ENCODE measurements at places on chromosomes 3 and 15. TPM values are rescaled to one million over a fixed set of nuclear protein-coding genes. Genes with fewer than 3 reads are reported as not detected.

Gene C2CD4A
- total RNA-seq, result not detected

DNA sequence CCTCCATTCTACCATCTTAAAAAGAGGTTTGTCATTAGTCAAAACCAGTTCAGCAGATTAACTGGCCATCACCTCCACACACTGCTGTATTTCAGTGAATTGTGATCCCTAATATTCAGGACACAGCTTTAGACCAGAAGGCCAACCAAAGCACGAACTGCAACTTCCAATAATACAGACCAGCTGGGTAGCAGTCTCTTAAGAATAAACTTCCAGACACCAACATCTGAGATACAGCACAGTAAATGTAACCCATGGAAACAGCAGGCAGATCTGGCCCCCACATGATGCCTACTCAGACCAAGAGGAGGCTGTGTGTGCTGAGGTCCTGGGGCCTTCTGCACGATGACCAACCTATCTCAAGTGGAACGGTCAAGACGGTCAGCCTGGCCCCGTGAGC, 34.9 kb downstream of the SPATA12 start:
- no peak for DNase-seq
- peaks cover 17% of the 10 kb centered on the region for H3K4me1 ChIP-seq
- no peaks in the 10 kb centered on the region for H3K27me3 ChIP-seq
- H3K27ac ChIP-seq, result no peak overlapping the region
- H3K4me3 ChIP-seq, result no peak overlapping the region
- peaks cover 17% of the 10 kb centered on the region for H3K36me3 ChIP-seq

DNA sequence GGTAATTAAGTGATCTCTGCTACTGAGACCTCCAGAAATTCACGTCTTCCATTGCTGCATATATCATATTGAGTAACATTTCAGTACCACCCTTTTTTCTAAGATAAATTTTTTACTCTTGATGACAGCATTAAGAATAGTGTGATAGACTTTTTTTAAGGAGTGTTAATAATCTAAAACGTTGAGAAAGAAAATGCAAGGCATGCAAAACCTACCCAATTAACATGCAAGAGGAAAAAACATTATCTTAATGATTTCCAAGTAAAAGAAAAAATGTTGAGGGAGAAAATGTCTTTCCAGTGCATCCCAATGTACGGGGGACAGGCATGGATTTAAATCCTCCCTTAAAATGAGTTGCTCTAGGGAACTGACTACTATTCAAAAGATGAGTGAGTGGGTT, 740 bp downstream of the CLDN16 start:
- H3K4me3 ChIP-seq, result no peak overlapping the region
- DNase-seq, result no peak
- no peak overlapping the region for H3K27ac ChIP-seq
- H3K27me3 ChIP-seq, result no peaks in the 10 kb centered on the region
- no peaks in the 10 kb centered on the region for H3K4me1 ChIP-seq
- H3K36me3 ChIP-seq, result no peaks in the 10 kb centered on the region

- no peaks in the 10 kb centered on the region for H3K4me1 ChIP-seq
- DNase-seq, result no peak
- no peak overlapping the region for H3K4me3 ChIP-seq
- H3K27ac ChIP-seq, result no peak overlapping the region
- H3K27me3 ChIP-seq, result peaks cover 29% of the 10 kb centered on the region
These were observed 28.3 kb downstream of the CERS3 start for GRCh38 chr15:100500226-100500990.

DNA sequence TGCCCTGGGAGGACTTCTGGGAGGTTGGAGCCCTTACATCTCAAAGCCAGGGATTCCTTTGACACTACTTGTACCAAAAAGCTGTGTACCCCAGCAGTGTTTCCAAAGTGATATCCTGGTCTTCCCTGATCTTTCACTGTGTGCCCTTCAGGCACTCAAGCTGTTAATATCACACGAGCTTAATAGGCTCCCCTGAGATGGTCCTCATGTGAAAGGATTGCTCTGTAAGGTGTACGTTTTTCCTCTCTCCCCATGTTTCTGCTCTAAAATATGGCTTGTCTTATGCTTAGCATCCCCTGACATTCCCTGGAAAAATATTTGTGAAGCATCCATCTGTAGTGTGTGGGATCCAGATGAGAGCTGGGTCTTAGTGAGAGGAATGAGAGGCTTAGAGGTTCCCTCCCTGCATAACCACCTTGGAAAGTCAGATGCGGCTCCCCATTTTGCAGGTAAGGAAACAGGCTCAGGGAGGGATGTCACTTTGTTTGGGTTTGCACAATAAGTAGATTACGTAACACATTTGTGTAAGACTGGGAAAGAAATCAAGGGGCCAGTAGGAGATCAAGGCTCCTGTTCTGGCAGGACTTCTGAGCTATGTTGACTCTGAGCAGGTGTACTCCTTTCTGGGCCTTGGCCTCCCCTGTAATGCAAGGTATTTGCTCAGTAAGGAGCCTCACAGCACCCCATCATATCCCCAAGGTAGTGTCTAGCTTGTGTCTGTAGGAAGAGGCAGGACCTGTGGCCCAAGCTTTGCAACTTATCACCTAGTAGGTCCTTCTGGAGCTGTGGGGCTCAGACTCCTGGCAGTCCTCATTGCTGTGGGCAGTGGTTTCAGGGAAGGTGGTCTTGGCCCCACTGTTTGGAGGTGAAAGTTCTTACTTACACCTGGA, 667 bp upstream of the ACOX2 start:
- H3K4me1 ChIP-seq, result peaks cover 42% of the 10 kb centered on the region
- H3K27me3 ChIP-seq, result no peaks in the 10 kb centered on the region
- peaks cover 20% of the 10 kb centered on the region for H3K36me3 ChIP-seq
- no peak for DNase-seq
- H3K27ac ChIP-seq, result peak overlapping the region; percentile 91

DNA sequence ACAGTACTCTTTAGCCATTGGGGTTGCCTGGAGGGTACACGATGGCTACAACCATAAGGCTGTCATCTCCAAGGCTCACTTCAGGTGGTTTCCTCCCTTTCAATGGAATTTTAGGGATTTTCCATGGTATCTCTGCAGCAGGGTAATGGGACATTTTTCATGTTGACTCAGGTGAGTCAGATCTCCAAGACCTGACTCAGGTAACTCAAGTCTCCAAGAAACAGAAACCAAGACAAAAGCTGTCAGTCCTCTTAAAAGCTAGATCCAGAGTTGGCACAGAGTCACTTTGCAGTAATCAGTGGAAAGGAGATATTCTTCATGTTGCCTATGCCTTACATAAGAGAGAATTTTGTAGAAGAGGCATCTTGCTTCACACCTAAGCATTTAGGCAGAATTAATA, 375.8 kb upstream of the ARPP21 start:
- H3K27me3 ChIP-seq, result no peaks in the 10 kb centered on the region
- H3K27ac ChIP-seq, result no peak overlapping the region

GRCh38 chr15:86903642-86904421, 824.2 kb downstream of the AGBL1 start:
- no peak overlapping the region for H3K27ac ChIP-seq
- no peak overlapping the region for H3K4me3 ChIP-seq
- no peaks in the 10 kb centered on the region for H3K4me1 ChIP-seq
- DNase-seq, result no peak
- no peaks in the 10 kb centered on the region for H3K36me3 ChIP-seq
- H3K27me3 ChIP-seq, result no peaks in the 10 kb centered on the region

DNA sequence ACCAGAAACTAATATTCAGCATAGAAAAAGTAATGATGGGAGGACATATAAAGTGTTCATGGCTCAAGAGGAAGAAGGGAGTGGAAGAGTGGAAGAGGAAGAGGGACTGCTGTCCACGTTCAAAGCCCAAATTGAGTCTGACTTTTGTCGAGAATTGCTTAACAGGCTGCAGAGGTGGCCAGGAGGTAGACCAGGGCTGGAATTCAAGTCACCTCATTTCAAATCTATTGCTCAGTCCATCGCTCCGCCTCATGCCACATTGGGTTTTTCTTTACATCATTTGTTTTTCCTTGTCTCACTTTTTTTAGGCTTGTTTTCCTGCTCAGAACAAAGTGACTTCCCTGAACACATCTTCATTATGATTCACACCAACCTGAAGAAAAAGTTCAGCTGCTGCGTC, 97.0 kb downstream of the RPL39L start:
- no peaks in the 10 kb centered on the region for H3K27me3 ChIP-seq
- H3K27ac ChIP-seq, result peak overlapping the region; percentile 36
- DNase-seq, result no peak
- H3K4me1 ChIP-seq, result peaks cover 76% of the 10 kb centered on the region
- H3K4me3 ChIP-seq, result no peak overlapping the region

GRCh38 chr3:186996356-186996755, 66.0 kb downstream of the ST6GAL1 start:
- no peaks in the 10 kb centered on the region for H3K27me3 ChIP-seq
- no peak for DNase-seq
- H3K4me1 ChIP-seq, result peaks cover 59% of the 10 kb centered on the region
- H3K27ac ChIP-seq, result peak overlapping the region; percentile 9
- H3K4me3 ChIP-seq, result no peak overlapping the region

- H3K36me3 ChIP-seq, result no peaks in the 10 kb centered on the region
- no peak overlapping the region for H3K4me3 ChIP-seq
- no peak overlapping the region for H3K27ac ChIP-seq
- no peaks in the 10 kb centered on the region for H3K27me3 ChIP-seq
These were observed 435.0 kb downstream of the FOXP1 start for GRCh38 chr3:71148455-71149060.

DNA sequence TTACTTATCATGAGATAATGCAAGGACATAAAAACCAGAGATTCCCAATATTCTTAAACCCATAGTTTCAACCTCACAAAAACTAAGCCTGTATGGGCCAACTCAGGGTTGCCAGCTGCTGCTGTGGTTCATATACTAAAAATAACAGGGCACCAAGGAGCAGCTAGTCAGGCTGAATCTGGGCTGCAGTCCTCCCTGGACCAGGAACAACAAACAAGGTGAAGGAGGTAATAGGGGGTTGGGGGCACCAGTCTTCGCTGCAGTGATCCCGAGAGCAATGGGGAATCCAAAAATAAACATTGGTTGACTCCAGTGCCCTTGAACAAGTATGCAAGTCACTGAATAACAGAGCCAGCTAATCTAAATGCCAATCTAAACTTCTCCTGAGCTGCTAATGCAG, 108.9 kb downstream of the MECOM start:
- DNase-seq, result no peak
- no peak overlapping the region for H3K4me3 ChIP-seq
- H3K27me3 ChIP-seq, result no peaks in the 10 kb centered on the region
- peaks cover 10% of the 10 kb centered on the region for H3K4me1 ChIP-seq
- H3K27ac ChIP-seq, result no peak overlapping the region
- no peaks in the 10 kb centered on the region for H3K36me3 ChIP-seq

DNA sequence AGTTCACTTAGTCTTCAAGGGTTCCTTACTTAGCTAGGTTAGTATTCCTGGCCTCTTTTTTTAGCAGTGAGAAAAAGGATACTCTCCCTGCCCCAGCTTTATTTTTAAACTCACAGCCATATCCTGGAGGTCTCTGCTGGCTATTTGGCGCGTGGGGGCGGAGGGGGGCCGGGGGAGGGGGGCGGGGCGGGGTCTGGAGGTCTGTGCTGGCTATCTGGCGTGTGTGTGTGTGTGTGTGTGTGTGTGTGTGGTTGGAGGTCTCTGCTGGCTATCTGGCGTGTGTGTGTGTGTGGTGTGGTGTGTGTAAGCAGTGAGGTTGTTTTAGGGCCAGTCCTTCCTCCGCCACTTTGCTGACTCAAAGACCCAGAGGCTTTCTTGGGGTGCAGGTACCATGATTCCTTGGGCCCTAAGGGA, 579 bp upstream of the PLAAT1 start:
- H3K4me1 ChIP-seq, result peaks cover 21% of the 10 kb centered on the region
- H3K27ac ChIP-seq, result peak overlapping the region; percentile 89
- peak; percentile 14 for DNase-seq
- H3K27me3 ChIP-seq, result peaks cover 9% of the 10 kb centered on the region
- H3K36me3 ChIP-seq, result no peaks in the 10 kb centered on the region

- H3K36me3 ChIP-seq, result no peaks in the 10 kb centered on the region
- peak overlapping the region; percentile 98 for H3K27ac ChIP-seq
- H3K4me3 ChIP-seq, result peak overlapping the region; percentile 95
- H3K4me1 ChIP-seq, result peaks cover 88% of the 10 kb centered on the region
These were observed 3.4 kb downstream of the IGF1R start for GRCh38 chr15:98651581-98652220.

Gene CHRNA5
- total RNA-seq, result 2.2 TPM

Gene IL17RC
- 35.0 TPM for total RNA-seq

GRCh38 chr3:187912007-187912406, 166.7 kb upstream of the BCL6 start:
- H3K27ac ChIP-seq, result no peak overlapping the region
- peaks cover 39% of the 10 kb centered on the region for H3K4me1 ChIP-seq
- H3K27me3 ChIP-seq, result no peaks in the 10 kb centered on the region
- H3K4me3 ChIP-seq, result no peak overlapping the region
- no peak for DNase-seq

Gene CFAP161
- total RNA-seq, result 0.91 TPM

Data from left ventricle myocardium inferior (tissue), 1 donor.